ENCODE measurements at places on chromosomes 1 and 21.
A peak's percentile ranks its signal among the peaks of the same experiment; 100 is the strongest.

DNA sequence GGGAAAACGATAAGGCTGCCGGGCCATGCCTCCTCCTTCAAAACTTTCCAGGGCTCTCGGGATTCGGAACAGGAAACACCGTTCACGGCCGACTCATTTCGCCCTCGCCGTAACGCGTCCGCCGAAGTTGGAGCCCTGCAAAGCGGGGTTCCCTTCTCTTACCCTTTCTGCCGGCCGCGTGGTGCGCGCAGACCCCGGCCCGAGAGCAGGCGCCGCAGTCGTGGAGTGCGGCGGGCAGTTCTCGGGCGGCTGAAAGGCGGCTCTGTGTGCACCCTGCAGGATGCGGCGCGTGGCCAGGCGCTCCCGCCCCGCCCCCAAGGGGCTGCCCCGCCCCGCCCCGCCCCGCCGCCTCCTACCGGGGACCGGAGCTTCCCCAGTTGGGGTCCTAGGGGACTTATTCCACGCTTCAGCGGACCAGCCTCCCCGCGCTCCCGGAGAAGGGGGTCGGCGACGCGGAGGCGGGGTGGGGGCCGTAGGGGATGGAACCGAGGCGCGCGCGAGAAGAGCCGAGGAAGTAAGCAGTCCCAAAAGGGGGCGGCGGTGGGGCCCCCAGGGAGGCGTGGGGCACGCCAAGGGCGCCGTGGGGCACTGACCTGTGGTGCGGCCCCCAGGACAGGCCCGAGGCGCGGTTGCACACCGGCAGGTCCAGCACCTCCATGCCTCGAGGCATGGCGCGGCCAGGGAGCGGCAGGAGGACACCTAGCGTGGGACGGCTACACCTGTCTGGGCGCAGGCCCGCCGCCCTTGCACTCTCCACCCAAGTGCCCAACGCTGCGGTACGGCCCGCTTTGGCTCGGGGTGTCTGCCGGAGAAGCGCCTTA is at the start of gene MCOLN2:
Gene MCOLN2 (minus strand): TSS at position 268 of the 821 bp plus-strand sequence. CDS start 241 bp downstream, at position 27.
- DNase-seq: peak; percentile 48

GRCh38 chr1:247357781-247358211 is 26.1 kb upstream of the ZNF496 start:
- no peak for DNase-seq

DNA sequence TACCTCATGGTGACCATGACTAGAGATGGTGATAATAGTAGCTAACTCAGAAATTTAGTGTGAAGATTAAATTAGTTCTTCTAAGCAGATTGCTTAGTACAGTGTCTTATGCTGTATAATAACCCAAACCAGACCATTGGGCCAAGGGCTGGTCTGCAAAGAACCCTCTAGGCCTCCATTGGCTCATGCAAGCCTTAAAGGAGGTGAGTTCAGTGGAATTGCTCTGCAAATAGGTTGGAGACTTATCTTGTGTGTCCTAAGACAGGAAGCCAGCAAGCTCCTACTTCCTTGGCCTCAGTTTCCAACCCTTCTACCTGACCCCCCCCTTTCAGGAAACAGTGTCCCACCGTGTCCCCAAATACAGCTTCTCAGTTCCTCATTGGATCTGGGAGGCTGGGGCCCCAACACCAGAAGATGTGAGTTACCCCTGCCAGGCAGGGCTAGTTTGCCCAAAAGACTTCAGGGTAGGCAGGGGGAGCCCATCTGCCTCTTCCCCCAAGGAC is 1.9 kb upstream of the MEF2D start:
- DNase-seq: no peak

DNA sequence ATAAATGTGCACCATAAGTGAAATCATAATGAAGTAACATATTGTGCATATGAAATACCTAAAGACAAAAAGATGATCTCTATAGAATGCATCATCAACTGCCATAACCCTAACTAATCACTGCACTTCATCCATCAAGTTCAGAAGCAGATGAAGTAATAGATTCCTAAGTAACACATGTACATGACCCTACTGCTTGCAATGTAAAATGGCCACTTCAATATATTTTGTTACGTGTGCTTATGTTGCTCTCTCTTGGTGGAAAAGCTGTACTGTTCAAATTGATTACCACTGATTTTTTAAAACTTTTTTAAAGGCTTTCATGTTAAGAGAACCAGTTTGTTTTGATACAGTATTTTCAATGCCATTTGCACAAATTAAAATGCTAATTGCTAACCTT is 141.8 kb downstream of the TTLL7 start:
- no peak for DNase-seq

GRCh38 chr1:2199042-2199810 is 4.7 kb upstream of the FAAP20 start:
- DNase-seq: peak; percentile 75

GRCh38 chr21:17454315-17455027 is 58.4 kb upstream of the CXADR start:
- peak; percentile 23 for DNase-seq

- DNase-seq: no peak
Observed at GRCh38 chr1:180926164-180926981, 13.7 kb downstream of the KIAA1614 start.

- no peak for DNase-seq
Observed at GRCh38 chr1:239879321-239880170, 212.1 kb upstream of the FMN2 start.
